Gastroesophageal sphincter (tissue), 4 donors: ENCODE measurements at places on chromosomes 3 and 15. TPM values are rescaled to one million over a fixed set of nuclear protein-coding genes. Genes with fewer than 3 reads are reported as not detected.

The IL5RA gene
- not detected for total RNA-seq

The CLRN1 gene
- not detected for total RNA-seq

The ST8SIA2 gene
- not detected for total RNA-seq

The MESP1 gene
- 0.27 TPM for total RNA-seq

The MCF2L2 gene
- total RNA-seq, result 3.2 TPM
